Amniotic epithelial cell (primary cell): ENCODE measurements at places on chromosomes 11 and 22.

- peak; percentile 37 for DNase-seq
Observed at GRCh38 chr22:24554313-24555164, at the start of gene GUCD1. TSS of gene GUCD1 (minus strand) at chr22:24555138. CDS start at chr22:24554991, 147 bp downstream.

DNA sequence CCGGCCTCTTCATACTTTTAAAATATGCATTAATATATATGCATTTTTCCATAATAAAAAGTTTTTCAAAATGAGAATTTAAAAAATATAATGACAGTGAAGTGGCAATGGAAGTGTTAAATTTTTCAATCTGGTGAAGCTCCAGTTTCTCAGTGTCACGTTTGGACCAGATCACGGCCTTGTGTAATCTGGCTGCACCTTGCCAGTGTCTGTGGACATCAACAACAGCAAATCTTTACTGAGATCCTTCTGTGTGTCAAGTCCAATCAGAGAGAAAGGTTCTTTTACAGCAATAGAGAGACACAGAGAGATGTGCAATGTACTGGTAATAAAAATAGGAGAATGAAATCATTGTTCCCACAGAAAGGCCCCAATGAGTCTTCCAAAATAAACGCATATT is 49.8 kb upstream of the PAK1 start:
- no peak for DNase-seq

DNA sequence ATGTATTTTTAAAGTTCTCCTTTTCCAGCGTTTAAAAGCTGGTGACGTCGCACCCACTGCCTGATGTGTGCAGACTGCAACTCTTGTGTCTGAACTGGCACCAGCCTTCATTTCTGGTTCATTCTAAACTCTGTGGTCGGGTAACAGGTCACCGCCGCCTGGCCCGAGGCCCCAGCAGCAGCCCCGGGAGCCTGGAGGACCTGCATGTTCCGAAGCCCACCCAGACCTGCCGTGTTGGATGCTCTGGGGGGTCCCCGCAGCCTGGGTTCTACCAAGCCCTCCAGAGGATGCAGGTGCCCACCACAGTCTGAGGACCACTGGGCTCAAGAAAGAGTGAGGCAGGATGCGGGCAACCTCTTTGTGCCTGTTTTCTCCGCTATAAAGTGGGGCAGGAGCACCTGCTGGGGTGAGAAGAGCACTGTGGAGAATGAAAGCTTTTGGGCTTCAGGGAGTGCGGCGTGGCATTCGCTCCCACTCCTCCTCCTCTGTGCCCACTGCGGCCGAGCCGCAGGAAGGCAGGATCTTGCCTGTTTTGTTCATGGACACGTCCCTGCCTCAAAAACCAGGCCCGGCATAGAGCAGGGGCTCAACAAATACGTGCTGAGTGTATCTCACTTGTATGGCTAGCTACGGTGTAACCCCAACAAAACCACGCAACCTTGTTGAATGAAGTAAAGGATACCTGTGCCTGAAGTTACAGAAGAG is 40.1 kb downstream of the CERK start:
- no peak for DNase-seq

- no peak for DNase-seq
Observed at GRCh38 chr22:41888627-41889200, 26.2 kb downstream of the SHISA8 start.

DNA sequence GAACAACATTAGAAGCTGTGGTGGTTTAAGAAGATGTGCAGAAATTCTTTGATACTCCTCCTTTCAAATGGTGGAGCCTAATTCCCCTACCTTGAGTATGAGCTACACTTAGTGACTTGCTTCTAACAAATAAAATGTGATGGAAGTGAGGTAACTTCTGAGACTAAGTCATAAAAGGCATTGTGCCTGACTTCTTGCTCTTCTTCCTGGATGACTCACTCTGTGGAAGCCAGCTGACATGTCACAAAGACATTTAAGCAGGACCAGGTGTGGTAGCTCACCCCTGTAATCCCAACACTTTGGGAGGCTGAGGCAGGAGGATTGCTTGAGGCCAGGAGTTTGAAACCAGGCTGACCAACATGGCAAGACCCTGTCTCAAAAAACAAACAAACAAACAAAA is 3.9 kb upstream of the PLA2G3 start:
- no peak for DNase-seq

GRCh38 chr11:36513965-36514364 is 3.9 kb upstream of the TRAF6 start:
- no peak for DNase-seq

GRCh38 chr11:61545341-61545740 is 35.5 kb downstream of the SYT7 start:
- DNase-seq, result peak; percentile 7

- DNase-seq, result peak; percentile 11
Observed at GRCh38 chr11:121446752-121447156, 5.4 kb upstream of the SORL1 start.

GRCh38 chr11:64553554-64554201 is 37.3 kb upstream of the SLC22A12 start:
- DNase-seq, result peak; percentile 32

DNA sequence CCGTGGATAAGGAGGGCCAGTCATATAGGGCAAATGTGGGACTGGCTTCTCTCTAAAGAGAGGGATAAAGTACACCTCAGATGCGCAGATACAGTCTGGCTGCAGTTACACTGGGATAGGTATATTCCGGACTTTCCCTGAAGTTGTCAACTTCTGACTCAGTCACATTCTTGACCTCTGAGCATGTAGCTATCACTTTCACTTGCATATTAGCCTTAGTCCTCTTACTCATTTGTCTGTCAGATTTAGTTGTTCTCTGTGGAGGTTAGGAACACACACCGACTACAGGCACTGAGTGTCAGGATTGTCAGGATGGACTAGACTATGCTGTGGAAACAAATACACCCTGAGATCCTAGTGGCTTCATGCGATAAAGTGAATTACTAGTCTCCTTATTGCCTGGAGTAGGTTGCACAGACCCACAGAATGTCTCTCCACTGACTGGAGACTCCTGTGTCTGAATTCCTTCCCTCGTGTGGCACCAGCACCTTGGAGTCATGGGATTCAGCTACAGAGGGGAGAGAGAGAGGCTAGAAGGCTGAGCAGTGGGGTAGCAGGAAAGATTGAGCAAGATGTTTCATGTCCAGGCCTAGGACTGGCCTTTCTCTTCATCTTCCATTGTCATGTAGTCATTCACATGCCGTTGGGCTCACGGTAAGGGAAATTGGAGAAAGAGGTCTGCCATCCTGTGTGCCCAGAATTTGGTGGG is 654.3 kb downstream of the NTM start:
- peak; percentile 75 for DNase-seq

DNA sequence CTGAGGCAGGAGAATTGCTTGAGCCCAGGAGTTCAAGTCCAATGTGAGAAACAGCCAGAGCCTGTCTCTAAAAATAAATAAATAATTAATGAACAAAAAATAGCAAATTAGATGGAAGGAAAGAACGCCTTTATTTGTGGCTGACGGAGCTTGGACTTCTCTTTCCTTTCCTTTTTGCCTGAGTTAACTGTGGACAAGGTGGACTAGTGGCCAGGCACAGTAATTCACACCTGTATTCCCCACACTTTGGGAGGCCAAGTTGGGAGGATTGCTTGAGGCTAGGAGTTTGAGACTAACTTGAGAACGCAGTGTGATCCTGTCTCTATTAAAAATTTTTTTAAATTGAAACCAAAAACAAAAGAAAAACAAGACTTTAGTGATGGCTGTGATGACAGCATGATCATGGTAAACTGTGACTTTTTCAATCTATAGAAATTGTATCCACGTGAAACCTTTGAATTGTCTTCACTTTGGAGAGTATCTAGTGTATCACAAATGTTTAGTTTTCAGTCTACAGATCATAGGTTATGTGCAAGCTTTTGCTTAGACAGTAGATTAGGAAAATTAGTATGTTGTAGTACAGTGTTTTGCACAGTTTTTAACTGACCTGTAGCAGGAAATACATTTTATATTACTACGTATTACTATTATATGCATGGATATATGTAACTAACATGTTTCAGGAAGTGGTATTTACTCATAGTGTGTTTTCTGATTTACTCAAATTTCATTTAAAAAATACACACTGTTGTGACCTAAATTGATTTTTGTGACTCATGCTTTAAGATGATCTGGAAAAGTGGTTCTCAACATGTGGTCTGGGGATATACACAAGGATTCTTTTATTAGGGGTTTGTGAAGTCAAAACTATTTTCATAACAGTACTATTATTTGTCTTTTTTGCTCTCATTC is 42.1 kb downstream of the KDM2A start:
- no peak for DNase-seq

DNA sequence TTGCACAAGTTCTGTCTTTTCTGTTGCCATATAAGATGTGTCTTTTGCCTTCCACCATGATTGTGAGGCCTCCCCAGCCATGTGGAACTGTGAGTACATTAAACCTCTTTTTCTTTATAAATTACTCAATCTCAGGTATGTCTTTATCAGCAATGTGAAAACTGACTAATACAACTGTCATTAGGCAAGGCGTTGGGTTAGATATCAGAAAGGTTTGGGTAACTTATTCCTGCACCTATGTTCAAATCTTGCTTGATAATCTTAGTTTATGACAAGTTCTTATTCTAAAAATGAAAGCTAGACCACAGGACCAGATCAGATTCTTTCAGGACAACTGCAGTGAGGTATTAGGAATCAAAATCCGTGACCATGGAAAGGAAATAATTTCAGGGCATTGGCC is 160.6 kb upstream of the BDNF start:
- no peak for DNase-seq

DNA sequence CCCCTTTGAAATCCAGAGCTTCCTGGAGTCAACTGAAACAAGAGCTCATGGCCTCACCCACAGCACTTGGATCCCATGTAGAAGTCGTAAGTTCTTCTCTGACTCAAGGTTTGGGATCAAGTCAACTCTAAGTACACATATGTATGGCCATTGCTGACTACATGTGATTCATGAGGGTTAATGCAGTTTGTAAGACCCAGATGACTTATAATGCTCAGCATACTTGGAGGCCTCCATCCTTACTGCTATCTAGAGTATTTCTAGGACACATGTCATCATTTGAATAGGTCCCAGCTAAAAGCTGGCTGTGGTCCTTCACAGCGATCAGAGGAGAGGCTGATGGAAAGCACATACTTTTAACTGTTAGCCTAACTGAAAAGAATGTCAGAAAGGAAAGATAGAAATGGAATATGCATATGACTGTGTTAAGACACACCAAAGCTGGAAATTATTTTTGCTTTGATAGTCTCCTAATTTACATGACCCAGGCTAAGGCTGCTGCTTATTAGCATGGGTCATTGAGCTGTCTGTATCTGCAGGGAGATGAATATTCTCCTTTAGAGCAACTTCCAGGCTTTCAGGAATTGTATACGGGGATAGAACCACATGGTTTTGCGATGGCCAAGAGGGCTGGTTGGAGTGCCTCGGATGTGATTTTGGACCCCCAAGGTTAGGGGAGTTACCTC is 76.3 kb downstream of the NTM start:
- DNase-seq, result no peak

- no peak for DNase-seq
Observed at GRCh38 chr11:57901278-57901677, 122.4 kb upstream of the OR9Q1 start.
